PC-9 (cell line): ENCODE measurements at places on chromosomes 1 and 21.

DNA sequence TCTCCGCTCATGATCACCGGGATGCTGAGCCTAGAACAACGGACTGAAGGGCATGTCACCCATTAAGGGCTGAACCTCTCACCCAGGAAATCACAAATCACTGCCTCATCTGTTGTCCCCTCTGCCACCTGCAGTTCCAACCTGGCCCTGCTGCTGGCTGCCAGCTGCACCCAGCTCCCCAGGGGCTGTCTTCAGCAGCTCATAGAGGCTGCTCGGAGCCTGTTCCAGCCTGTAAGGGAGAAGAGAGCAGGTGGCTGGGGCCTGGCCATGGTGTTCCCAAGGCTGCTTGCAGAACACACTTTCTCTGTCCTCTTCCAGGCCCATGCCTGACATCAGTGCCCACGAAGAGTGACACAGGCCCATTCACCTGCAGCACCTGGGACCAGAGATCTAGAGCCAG, 44.5 kb upstream of the DISP3 start:
- no peak for DNase-seq

DNA sequence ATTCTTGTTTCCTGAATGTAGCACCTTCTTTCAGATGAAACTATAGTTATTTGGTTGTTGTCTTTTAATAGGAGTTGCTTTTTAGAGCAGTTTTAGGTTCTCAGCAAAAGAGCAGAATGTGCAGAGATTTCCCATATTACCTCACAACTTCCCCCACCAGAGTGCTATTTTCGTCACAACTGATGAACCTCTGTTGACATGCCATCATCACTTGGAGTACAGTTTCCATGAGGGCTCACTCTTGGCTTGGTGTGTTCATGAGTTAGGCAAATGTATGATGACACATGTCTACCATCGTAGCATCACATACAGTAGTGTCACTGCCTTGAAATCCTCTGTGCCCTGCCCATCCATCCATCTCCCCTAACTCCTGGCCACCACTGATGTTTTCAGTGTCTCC, 3.7 kb downstream of the IBA57 start:
- no peak for DNase-seq

DNA sequence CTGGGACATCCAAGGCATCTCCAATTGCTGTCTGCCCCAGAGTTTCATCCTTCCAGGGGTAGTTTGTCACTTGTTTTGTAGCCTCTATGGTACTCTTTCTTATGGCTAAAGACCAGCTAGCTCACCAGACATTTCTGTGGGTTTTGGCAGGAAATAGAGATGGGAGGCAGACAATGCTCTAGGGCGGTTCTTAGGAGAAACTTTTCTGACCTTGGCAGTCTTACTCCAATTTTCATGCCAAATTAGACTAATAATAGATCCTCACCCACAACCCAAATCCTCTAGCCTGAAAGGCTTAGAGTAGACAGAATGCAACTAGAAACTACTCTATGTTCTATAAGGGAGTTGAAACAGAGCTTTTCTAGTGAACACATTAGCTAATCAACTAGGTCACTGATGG, 69.8 kb downstream of the LRIG2 start:
- no peak for DNase-seq

- DNase-seq: peak; percentile 72
These were observed 102.5 kb upstream of the TARDBP start for GRCh38 chr1:10909697-10910680.

DNA sequence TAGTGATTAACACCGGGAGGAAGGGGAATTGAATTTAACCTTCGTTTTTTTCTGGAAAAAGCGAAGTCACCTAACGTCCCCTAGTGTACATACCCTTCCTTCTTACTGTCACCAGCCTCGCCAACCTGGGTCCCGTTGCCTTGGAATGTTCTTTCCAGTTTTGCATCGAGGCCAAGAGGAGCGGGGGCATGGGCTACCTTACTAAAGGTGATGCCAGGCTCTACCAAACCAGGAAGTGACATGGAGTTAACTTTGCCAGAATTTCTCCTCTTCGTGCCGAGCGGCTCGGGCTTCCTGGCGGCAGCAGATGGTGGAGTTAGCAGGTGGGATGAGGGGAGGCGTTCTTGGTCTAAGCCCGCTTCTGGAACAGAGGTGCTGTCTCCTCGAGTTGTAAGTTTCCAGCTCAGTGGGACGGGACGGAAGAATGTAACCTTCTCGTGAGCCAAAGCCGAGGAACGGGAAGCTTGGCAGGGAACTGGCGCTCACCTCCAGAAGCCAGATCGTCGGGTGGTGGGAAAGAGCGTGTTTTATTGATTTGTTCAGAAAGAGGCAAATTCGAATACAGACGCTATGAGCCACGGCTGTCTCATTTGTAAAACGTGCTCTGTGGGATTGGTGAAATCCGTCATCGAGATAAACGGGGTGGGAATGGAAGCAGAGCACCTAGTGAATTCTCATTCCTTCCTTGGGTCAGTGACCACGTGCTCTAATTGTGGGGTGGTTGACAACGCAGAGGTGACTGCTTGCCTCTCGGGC, 486 bp downstream of the NIPAL3 start:
- no peak for DNase-seq

GRCh38 chr1:14924455-14925331, 228.9 kb upstream of the TMEM51 start:
- no peak for DNase-seq

DNA sequence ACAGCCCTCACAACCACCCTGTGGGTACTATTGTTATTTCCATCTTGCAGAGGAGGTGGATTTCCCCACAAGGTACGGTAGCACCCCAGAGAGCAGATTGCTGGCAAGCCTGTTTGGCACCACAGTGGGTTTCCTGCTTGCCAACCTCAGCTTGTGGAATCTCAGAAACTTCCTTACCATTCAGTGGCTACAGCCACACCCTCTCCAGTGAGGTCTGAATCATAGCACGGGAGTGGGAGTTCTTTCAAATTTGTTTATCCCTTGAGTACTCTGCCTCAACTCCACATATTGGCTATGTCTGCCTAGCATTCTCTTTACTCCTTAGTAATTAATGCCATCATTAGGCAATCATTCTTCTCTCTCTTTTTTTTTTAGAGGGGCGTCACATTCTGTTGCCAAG, 162.1 kb downstream of the PTPRU start:
- DNase-seq: no peak

DNA sequence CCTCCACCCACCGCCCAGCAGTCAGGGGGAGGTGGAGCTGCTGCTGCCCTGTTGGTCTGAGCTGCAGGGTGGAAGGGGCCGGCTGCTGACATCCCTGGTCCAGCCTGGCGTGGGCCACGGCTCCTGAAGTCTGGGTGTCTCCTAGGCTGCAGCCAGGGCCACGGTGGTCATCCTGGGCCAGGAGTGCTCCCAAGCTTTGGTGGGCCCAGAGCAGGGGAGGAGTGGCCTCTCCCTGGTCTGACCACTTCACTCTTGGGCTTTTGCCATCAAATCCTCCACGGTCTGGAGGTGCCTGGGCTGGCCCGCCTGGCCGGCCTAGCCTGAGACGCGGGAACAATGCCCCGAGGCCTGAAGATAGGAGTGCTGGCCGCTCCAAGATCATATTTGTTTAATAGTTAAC, 5.8 kb downstream of the PRDM16 start:
- no peak for DNase-seq

DNA sequence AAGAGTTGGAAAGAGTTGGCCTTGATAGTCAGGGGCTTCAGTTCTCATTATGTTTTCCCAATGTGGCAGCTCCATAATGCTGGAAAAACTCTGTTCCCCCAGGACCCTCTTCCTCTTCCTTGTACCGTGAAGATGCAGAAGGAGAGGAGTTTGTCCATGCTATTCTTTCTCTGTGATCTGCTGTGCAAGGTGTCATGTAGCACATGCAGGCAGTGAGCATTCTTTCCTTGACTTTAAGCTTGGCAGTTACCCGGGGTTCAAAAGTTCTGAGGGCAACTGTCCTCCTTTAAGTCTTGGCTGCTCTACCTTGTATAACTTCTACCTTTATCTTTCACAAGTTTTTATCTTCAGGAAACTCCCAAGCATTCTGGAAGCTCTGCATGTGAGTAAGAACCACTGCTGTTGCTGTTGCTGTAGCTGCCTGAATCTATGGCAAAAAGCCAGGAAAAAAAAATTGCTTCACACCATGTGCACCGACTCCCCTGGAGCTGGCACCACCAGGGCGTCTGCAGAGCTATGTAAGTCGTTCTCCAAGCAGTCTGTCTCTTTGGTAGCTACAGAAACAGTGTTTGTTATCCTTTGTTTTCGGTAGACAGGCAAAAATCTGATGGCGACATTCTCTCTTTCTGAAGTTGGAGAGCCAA, 42.7 kb upstream of the SLC16A1 start:
- peak; percentile 4 for DNase-seq

GRCh38 chr1:21261551-21262292, 28.5 kb downstream of the ECE1 start:
- DNase-seq: peak; percentile 82
